ENCODE measurements at places on chromosomes 13 and 19. TPM values are rescaled to one million over a fixed set of nuclear protein-coding genes. Genes with fewer than 3 reads are reported as not detected.

DNA sequence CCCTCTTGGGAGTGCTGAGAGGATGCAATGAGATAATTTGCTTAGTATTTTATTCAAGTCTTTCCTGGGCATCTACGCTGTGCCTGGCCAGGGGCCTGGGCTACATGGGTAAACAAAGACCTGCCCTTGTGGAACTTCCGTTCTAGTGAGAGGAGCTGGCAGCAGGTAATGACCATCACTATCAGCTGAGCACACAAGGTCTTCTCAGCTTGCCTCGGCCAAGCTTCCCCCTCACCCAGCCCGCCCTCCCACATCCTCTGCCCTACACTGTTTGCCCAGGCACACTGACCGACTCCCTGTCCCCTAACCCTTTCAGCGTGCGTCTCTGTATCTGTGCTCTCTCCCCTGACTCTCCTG lies 8.6 kb upstream of the FKRP start:
- no peak overlapping the region for H3K27ac ChIP-seq
- no peaks in the 10 kb centered on the region for H3K36me3 ChIP-seq
- H3K4me1 ChIP-seq = no peaks in the 10 kb centered on the region
- peak; percentile 50 for DNase-seq

Gene FFAR1
- not detected for total RNA-seq

DNA sequence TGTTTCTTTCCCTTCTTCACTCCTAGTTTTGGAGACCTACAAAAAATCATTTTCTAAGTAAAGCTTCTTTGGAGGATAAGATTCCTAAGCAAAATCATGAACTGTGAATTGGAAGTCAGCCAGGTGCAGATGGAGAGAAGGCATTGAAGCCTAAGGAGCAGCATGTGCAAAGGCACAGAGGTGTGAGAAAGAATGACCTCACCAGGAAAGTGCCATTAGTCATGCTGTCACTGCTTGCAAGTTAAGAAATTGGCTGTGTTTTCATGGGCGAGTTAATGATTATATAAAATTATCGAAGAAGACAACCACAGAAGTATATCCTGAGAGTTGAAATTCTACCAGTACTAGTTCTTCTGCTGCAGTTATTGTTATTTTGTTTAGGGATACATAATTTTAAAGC lies 80.3 kb upstream of the KLHL1 start:
- no peak overlapping the region for H3K27ac ChIP-seq
- no peaks in the 10 kb centered on the region for H3K4me1 ChIP-seq
- no peak overlapping the region for H3K4me3 ChIP-seq

Gene MYO16
- total RNA-seq = 2.7 TPM

DNA sequence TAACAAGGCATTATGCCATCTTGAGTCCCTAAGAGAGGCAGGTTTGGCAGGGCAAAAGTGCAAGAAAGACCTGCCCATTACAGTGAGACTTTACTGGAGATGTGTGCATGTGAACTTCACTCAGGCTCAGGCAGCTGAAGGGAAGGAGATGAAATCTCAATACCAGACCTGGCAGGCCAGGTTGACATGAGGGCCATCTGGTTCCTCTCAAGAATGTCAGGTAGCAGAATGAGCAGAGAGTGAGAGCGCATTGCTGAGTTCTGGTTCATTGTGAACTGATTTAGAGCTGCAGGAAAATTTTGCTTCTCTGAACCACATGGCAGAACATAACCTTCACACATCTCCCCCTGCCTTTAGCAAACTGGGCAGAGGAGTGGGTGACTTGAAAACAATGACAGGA lies 406.3 kb downstream of the GPC5 start:
- DNase-seq = no peak
- no peak overlapping the region for H3K4me3 ChIP-seq
- no peaks in the 10 kb centered on the region for H3K4me1 ChIP-seq
- H3K36me3 ChIP-seq = no peaks in the 10 kb centered on the region

GRCh38 chr13:25886438-25887214 lies 165.2 kb downstream of the SHISA2 start:
- H3K36me3 ChIP-seq = no peaks in the 10 kb centered on the region
- H3K27me3 ChIP-seq = no peaks in the 10 kb centered on the region
- DNase-seq = no peak
- H3K4me1 ChIP-seq = no peaks in the 10 kb centered on the region

GRCh38 chr13:22227895-22228294 lies 557.0 kb downstream of the FGF9 start:
- H3K27me3 ChIP-seq = no peaks in the 10 kb centered on the region
- H3K27ac ChIP-seq = no peak overlapping the region
- no peaks in the 10 kb centered on the region for H3K4me1 ChIP-seq
- no peaks in the 10 kb centered on the region for H3K36me3 ChIP-seq
- no peak for DNase-seq
- H3K4me3 ChIP-seq = no peak overlapping the region

- no peaks in the 10 kb centered on the region for H3K4me1 ChIP-seq
- H3K27ac ChIP-seq = no peak overlapping the region
- H3K4me3 ChIP-seq = no peak overlapping the region
- H3K27me3 ChIP-seq = no peaks in the 10 kb centered on the region
- no peak for DNase-seq
Observed at GRCh38 chr19:5588441-5588840, 20.7 kb upstream of the TINCR start.

DNA sequence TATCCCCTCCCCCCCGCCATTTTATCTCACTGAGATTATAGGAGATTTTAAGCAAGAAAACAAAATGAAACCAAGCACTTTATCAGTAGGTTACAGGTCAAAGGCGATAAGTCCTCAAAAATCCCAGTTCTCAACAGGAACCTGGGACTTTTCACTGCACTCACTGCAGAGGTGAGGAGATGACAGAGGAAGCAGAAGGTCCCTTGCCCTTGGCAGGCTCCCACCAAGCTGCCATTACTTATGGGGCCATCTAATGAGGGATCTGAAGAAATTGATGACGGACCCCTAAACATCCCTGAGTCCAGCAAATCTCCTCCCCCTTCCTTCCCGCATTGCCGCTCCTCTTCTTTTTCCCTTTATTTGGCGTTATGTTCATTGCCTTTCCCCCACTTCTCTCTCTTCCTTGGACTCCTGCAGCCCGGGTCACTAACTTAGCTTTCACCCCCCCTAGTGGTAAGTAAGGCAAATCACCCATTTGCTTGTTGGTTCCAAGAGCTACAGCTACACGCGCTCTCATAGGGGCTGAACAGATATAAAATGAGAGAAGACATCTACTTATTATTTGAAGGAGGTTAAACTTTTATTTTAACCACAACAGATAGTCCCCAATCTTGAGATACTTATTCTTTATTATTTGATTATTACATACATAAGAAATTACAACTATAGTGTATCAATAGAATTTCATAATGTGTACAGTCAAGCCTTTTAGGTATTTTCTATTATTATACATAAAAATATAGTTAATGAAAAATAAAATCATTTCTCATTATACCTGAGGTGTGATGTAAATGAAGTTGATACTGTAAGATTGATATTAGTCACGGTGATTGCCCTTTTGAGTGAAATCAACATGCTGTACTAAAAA lies 52.0 kb upstream of the ARGLU1 start:
- H3K4me1 ChIP-seq = no peaks in the 10 kb centered on the region
- DNase-seq = no peak
- H3K27ac ChIP-seq = no peak overlapping the region
- no peaks in the 10 kb centered on the region for H3K36me3 ChIP-seq
- peak overlapping the region; percentile 25 for H3K4me3 ChIP-seq

DNA sequence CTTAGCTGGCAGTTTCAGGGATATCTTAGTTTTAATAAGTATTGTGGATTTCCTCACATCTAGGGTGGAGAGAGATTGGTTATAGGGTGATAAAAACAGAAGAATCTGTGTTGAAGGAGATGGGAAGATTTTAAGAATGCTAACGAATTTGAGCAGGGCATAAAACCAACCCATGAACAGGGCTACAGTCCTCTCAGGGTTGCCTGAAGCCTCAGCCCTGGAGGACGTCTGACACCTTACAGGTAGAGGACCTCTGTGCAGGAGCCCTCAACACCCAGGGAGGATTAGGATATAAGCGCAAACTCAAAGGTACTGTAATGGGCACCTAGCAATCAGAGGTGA lies 461 bp upstream of the WASF3 start:
- H3K4me3 ChIP-seq = peak overlapping the region; percentile 37
- H3K27me3 ChIP-seq = no peaks in the 10 kb centered on the region
- no peaks in the 10 kb centered on the region for H3K4me1 ChIP-seq

DNA sequence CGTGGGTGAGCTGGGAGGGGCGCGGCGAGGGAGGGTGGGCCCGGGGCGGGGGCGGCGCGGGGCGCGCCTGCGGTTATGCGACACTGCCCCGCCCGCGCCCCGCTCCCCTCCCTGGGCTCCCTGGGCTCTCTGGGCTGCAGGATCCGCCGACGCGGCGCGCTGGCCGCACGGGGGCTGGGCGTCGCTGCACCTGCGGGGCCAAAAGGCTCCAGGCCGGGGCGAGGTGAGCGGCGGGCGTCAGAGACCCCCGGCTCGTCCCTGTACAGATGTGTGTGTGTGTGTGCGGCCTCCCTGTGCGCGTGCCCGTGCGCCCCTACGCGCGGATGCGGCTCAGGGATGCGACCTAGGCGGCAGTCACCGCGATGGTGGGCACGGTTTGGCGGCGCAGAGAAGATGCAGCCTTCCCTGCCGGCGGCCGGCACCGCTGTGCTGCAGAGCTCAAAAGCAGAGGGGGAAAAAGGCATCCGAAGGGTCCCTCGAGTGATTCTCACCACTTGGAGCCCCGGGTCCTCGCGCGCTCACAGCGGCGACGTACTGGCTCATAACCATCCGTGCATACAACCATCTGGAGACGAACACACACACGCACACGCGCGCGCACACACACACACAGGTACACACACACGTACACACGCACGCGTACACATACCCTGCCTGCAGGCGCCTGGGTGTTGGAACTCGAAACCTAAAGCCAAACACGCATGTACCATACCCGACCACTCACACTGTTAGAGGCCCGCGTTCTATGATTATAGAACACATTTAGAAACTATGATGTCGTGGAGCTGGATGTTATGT lies 709 bp downstream of the ATP8A2 start:
- no peaks in the 10 kb centered on the region for H3K27me3 ChIP-seq
- H3K4me1 ChIP-seq = no peaks in the 10 kb centered on the region
- no peak overlapping the region for H3K4me3 ChIP-seq
- no peak for DNase-seq
- no peak overlapping the region for H3K27ac ChIP-seq

- H3K36me3 ChIP-seq = no peaks in the 10 kb centered on the region
- DNase-seq = no peak
- no peak overlapping the region for H3K4me3 ChIP-seq
- H3K27me3 ChIP-seq = no peaks in the 10 kb centered on the region
Observed at GRCh38 chr13:101727118-101727517, 274.6 kb downstream of the ITGBL1 start.

DNA sequence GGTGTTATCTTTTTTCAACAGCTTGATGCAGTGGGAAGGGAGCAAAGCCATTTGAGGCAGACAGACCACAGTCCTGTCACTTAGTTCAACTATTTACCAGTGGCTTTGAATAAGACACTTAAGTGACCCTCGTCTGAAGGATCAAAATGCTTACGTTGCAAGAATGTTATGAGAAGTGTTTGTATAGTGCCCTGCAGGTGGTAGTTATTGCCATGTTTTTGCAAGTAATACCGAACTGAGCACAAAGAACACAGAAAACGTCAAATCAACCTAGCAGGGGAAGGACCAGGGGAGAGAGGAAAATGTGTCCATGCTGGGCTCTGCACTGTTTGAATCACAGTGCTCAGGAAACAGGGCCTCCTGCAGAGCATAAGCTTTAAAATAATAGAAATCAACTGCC lies 2.8 kb downstream of the SOHLH2 start:
- H3K4me1 ChIP-seq = no peaks in the 10 kb centered on the region
- H3K27ac ChIP-seq = no peak overlapping the region
- H3K27me3 ChIP-seq = no peaks in the 10 kb centered on the region
- H3K36me3 ChIP-seq = no peaks in the 10 kb centered on the region
- no peak for DNase-seq

DNA sequence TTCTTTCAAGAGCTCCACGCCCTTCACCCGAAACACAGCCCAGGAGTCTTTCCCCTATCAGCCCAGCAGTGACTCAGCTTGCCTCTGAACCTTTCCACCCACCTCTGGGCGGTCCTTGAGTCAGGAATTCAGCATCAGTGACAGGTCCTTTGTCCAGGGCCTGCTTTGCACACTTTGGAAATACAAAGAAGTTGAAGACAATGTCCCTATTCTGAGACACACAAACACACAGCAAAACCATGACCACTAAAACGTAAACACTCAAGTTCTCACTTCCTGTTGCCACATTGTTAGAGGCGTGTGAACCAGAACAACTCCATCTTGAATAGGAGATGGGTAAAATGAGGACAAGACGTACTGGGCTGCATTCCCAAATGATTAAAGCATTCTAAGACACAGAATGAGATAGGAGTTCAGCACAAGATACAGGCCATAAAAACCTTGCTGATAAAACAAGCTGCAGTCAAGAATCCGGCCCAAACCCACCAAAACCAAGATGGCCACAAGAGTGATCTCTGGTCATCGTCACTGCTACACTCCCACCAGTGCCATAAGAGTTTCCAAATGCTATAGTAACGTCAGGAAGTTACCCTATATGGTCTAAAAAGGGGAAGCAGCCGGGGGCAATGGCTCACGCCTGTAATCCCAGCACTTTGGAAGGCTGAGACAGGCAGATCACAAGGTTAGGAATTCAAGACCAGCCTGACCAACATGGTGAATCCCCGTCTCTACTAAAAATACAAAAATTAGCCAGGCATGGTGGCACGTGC lies 49.2 kb upstream of the ATP12A start:
- no peaks in the 10 kb centered on the region for H3K36me3 ChIP-seq
- H3K27me3 ChIP-seq = no peaks in the 10 kb centered on the region
- DNase-seq = no peak
- H3K4me3 ChIP-seq = no peak overlapping the region
- H3K27ac ChIP-seq = no peak overlapping the region

Gene ANGPTL8
- 102 TPM for total RNA-seq

- no peaks in the 10 kb centered on the region for H3K27me3 ChIP-seq
- H3K4me3 ChIP-seq = no peak overlapping the region
- DNase-seq = no peak
- no peaks in the 10 kb centered on the region for H3K36me3 ChIP-seq
- peaks cover 5% of the 10 kb centered on the region for H3K4me1 ChIP-seq
Observed at GRCh38 chr13:39599012-39599411, 4.0 kb downstream of the LHFPL6 start.

- no peak overlapping the region for H3K27ac ChIP-seq
- no peaks in the 10 kb centered on the region for H3K27me3 ChIP-seq
- DNase-seq = no peak
Observed at GRCh38 chr13:52070929-52071523, 46.5 kb downstream of the UTP14C start.

DNA sequence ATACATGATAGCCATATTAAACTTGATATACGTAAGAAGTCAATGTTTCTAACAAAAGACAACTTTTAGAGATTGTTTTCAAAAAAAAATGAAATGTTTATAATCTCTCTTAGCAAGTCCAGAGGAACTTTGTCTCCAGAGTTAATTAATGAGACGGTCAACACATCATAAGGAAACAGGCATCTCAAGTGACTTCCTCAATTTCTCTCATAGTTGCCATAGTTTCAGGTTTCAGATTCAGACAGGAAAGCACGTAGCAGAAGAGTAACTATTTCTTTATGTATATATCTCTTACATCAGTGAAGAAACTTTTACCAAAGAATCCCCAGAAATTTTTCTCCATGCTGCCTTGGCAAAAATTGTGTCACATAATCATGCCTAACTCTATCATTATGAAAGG lies 159.6 kb upstream of the ATXN8OS start:
- H3K27me3 ChIP-seq = no peaks in the 10 kb centered on the region
- no peak overlapping the region for H3K27ac ChIP-seq
- no peak overlapping the region for H3K4me3 ChIP-seq
- H3K4me1 ChIP-seq = no peaks in the 10 kb centered on the region
- no peak for DNase-seq
- H3K36me3 ChIP-seq = no peaks in the 10 kb centered on the region
